ENCODE measurements at places on chromosomes 13 and 19.

- DNase-seq: no peak
Observed at GRCh38 chr19:38993271-38993670, 17.7 kb upstream of the FBXO17 start.

DNA sequence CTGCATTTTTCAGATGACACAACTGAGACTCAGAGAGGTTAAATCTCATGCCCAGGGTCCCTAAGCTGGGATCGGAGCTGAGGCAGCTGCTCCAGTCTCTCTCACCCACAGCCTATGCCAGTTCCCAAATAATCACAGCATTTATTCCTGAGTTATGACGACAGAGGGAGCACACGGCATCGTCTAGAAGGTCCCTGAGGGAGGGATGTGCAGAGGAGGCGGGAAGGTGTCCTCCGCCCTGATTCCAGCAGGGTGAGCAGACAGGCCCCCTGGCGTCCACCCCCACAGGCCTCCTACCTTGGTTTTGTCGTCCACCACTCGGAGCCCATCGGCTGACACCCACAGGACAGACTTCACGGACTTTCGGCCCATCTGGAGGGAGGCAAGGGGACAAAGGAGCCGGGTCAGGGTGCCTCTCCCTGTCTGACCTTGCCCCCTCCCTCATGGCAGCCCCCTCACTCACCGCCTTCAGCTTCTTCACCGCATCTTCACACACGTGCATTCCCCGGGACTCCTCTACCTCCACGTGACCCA, 8.0 kb downstream of the NUMBL start:
- DNase-seq: no peak

DNA sequence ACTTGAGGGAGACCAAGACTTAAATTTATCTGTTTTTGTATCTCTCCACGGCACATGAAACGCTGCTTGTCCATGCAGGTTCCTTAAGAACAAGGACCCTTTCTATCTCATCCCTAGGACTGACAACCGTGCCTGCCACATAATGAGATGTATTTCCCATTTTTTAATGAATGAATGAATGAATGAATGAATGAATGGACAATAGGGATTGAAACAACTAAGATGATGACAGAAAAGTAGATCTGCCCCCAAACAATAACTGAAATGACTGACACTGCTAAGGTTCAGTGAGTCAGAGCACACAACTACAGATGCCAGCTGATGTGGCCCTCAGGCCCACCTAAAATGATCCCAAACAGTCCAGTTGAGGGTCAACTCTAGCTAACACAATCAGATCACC, 69.8 kb downstream of the USP12 start:
- DNase-seq: no peak

DNA sequence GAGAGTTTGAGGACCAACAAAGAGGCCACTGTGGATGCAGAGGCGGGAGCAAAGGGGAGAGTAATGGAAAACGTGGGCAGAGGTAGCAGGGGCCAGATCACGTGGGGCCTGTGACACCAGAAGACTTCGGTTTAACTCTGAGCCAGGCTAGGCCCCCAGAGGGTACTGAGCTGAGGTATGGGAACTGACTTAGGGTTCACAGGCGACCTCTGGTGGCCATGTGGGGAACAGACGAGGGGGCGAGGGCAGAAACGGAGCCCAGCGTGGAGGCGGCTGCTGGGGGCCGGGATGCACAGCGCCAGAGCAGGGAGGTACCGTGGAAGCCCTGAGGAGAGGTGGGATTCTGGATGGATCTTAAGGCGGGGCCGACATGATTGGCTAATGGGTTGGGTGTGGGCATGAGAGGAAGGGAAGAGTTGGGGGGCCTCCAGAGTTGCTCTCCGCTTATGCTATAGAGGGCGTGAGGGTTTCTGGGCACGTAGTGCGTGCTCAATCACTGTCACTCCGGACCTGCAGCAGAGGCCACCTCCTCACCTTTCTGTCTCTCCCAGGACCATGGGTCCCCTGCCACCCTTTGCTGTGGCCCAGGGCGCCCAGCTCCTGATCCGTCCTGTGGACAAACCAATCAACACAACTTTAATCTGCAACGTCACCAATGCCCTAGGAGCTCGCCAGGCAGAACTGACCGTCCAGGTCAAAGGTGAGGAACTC, 13.7 kb downstream of the PVR start:
- DNase-seq: no peak

GRCh38 chr13:47696674-47697073, 304.4 kb downstream of the SUCLA2 start:
- no peak for DNase-seq

- DNase-seq: no peak
Observed at GRCh38 chr13:27016875-27017274, 154.7 kb downstream of the USP12 start.

- no peak for DNase-seq
Observed at GRCh38 chr13:105952973-105953290, 582.5 kb downstream of the EFNB2 start.

DNA sequence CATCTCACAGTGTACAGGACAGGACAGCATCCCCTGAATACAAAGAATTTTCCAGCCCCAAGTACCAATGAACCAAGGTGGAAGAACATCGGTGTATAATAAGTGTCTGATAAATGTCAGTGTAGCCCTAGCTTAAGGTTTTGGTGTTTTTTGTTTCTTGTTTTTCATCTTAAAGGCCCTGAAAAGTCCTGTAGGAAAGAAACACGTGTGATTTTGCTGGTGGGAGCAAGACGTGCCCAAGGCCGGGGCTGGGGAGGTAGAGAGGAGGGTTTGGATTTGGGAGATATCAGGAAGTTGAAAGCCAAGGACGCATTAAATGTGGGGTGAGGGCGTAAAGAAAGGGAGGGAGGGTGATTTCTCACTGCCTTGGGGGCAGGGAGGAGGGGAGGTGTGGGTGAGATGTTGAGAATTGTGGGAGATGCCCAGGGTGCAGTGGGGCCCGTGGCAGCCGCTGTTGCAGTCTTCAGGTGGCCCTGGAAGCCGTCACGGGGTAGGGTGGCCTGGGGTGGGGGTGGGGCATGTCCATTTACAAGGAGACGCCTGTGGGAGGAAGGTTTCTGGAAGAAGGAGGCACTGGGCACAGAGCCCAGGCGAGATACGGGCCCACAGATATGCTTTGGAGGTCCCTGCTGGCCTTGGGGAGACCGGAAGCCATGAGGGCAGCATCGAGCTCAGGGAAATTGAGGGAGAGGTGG, 6.7 kb downstream of the CAMSAP3 start:
- no peak for DNase-seq

DNA sequence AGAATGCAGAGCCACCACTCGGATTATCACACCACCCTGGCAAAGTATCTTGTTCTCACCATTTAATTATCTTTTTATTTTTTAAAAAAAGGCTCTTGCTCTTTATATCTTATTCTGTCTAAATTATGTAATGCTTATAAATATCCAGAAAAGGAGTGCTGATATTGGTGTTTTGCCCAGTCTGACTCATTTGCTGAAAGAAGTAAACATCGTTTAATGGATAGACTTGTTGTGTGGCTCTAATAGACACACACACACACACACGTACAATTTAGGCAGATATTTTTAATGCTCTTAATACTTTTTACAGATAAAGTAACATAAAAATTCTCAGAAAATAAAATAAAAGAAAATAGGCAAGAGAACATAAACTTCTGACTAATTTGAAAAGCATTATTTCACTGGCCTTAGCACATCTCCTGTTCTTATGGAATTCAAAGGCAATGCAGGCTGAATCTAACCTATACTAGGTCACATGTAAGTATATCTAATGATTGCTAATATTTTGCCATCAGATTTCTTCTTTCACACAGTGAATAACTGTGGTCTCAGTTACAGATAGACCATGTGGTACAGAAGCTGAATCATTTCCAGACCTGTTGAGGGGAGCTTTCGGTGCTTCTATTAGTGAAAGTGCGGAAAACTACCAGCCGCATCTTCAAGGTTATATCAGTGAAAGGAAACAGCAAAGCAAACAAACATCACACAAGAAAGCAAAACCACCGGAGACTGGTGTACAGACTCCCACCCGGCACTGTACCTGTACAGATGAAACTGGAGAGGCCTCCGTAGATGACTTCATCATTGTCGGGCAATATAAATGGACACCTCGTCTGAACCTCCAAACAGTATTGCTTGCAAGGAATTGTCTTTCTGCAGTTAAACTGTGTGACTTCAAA, 642.1 kb upstream of the ARGLU1 start:
- DNase-seq: no peak

GRCh38 chr13:98998831-98999638, 21.2 kb upstream of the DOCK9 start:
- peak; percentile 57 for DNase-seq

DNA sequence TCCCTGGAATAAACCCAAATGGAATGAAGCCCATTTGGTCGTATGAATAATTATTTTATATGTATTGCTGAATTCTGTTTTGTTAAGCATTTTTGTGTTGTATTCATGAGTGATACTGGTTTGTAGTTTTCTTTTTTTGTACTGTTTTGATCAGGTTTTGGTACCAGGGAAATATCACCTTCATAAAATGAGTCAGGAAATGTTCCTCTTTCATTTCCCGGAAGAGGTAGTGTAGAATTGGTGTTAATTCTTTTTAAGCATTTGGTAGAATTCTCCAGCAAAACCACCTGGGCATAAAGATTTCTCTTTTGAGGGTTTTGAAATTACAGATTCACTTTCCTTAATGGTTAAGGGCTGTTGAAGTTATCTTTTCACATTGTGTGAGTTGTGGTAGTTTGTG, 13.3 kb downstream of the SPATA13 start:
- no peak for DNase-seq

DNA sequence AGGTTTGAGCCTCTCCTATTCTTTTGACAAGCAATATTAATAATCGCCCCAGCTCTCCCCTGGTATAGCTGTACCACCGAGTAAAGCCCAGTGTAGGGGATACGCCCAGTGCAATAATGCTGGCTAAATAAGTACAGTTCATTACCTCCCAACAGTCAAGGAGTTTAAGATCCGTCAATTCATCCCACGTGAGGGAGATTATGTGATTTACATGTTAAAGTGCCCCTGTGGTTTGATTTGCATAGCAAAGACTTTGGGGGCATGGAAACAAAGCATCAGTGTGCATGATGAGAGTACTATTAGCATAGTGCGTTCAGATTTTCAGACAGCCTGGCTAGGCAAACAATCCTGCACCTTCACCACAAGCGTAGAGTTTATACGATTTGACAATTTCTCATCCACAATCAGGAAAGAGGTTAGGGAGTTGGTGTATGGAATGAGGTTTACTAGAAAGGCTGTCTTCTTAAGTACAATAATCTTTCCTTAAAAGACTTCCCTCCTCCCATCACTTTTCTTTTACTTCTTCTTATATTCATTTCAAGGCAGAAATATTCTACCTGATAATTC, 754.0 kb downstream of the DIAPH3 start:
- DNase-seq: no peak

GRCh38 chr13:73820688-73821087, 313.5 kb downstream of the KLF12 start:
- no peak for DNase-seq

DNA sequence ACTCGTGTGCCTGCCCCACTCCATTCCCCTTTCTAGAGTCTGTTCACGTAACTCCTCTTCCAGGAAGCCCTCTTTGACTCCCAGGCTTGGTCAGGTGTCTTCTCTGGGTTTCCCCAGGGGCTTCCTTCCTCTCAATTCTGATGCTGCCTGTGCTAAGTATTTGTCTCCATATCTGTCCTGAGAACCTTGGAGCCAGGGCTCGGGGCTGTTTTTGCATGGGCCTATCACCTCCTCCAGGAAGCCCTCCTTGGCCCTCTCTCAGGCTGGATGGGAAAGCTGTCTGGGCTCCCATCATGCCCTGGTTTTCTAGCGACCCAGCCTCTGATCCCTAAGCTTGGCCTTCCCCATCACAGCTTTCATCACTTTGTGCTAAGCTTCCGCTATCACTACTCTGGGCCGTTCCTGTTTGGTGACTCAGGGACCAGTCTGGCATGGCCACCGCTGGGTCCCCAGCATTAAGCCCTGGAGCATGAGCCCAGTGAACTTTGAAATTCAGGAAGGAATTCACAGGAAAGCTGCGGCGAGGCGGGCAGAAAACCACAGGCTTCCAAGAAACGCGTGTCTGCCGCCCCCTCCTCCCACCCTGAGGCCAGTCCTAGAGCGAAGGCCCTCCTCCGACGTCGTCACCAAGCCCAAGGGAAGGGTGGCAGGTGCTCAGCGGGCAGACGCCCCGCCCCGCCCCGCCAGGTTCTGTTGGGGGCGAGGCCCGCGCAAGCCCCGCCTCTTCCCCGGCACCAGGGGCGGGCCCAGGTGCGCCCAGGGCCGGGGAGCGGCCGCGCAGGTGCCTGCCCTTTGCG, 486 bp upstream of the SPINT2 start:
- DNase-seq: no peak

- no peak for DNase-seq
Observed at GRCh38 chr13:97226788-97227627, 4.9 kb downstream of the MBNL2 start.

- DNase-seq: no peak
Observed at GRCh38 chr13:38636761-38637160, 50.1 kb upstream of the FREM2 start.

- no peak for DNase-seq
Observed at GRCh38 chr13:50794226-50794625, 49.3 kb downstream of the DLEU7 start.

DNA sequence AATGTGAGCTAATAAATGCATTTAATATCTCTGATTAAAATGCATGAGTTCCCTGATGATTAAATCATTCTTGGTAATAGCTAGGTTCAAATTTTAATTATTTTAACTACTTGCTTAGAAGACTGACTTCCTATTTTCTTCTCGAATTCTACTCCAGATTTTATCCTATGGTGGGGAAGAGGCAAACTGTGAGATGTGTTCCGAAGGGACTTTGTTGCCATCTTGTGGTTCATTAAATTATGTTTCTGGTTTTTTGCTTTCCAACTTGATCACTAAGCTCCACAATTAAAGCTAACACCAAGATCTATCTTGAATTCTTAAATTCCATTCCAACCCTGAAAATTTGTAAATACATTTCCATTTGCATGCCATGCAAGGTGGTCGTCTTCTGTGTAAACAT, 538.4 kb upstream of the PCDH20 start:
- peak; percentile 46 for DNase-seq

GRCh38 chr13:36142735-36143134, 11.6 kb upstream of the DCLK1 start:
- no peak for DNase-seq

DNA sequence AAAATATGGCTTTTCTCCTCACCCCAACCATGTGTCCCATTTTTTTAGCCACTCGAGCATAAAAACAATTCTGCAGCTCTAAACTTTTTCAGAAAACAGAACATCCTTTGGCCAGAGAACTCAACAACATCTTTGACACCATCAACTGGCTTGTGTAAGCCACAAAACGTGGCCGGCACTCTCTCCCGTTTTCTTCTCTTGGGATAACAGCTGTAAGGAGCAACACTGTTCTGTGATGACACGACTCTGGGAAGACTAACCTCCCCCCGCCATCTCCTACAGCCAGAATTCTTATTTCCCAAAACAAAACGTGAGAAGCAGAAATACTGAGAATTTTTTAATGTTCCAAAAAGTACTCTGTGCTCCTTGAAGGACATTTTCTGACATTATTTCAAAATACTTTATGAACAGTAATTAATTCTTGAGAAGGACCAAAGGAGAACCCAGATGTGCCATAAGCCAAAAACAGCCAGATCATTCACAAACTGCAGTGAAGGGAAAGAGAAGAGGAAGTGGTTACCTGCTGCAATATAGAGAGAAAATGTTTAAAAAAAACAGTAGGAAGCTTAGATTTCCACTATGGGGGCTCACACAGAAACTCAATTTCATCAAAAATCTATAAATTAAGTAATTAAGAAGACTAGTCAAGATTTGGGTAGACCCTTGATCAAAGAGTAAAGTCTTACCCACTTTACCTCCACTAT, 25.8 kb downstream of the COL4A1 start:
- DNase-seq: peak; percentile 83

- no peak for DNase-seq
Observed at GRCh38 chr19:5139583-5140325, 170.8 kb downstream of the KDM4B start.
